ENCODE measurements at places on chromosomes 16 and 17.
A peak's percentile ranks its signal among the peaks of the same experiment; 100 is the strongest.

- no peak for DNase-seq
These were observed 17.2 kb upstream of the CLEC18C start for GRCh38 chr16:70156207-70156978.

DNA sequence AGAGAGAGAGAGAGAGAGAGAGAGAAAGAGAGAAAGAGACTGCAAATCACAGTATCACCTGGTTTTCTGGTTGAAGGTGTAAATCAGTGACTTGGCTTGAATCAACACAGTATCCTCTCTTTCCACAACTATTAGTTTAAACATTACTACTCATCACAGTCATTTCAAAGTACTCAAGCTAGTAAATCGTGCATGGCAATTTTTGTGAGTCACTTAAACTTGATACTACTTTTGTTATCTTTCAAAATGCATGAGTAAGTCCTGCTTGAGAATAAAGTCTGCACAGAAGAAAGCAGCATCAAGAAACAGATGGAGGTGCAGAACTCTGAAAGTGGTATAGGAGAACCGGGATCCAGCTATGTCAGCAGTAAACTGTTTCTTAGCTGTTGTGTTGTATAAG, 535.4 kb downstream of the CDH8 start:
- no peak for DNase-seq

DNA sequence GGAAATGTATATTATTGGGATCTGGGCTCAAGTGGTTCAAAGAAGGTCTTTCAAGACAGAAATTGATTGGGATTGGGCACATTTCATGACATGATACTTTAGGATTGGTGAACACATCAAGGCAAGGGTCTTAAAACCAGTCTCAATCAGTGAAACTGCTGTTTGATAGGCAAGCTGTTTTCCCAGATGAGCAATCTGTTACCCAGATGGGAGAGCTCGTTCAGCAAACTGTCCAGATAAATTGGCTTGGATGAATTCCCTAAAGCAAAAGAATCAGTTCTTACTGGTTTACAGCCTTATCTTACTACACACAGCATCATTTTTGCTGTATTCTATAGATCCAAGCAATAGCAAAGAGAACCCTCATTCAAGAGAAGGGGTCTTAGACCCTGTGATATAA, 31.0 kb upstream of the CNEP1R1 start:
- DNase-seq: no peak

DNA sequence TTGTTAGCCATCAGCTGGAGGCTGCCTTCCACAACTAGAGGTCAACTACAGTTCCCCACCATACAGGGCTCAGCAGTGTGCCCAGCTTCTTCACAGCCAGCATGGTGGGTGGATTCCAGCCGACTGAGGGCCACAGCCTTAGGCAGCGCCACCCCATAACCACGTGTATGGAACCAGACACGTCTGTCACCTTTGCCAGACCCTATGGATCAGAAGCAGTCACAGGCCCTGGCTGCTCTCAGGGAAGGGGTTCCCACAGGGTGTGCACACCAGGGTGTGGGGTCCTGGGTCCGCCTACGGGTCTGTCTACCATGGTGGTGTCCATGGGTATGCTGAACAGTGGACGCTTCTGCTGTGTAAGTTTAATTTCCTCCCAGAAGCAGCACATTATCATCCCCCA, 265.0 kb upstream of the FOXF1 start:
- no peak for DNase-seq

DNA sequence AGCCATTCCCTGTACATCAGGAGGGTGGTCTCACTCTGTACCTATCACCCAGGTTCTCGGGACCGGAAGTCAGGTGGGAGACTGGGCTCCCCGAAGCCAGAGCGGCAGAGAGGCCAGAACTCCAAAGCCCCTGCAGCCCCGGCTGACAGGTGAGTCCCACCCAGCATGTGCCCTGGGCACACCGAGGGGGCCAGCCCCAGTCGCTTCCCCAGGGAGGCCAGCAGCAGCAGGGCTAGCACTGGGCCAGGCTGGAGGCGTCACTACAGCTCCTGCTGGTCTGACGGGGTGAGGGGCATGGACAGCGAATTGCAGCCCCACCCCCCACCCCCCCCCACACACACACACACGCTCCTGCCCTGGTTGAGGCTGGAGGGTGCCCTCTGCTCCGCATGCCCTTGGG, 7.9 kb upstream of the IL17C start:
- DNase-seq: no peak

DNA sequence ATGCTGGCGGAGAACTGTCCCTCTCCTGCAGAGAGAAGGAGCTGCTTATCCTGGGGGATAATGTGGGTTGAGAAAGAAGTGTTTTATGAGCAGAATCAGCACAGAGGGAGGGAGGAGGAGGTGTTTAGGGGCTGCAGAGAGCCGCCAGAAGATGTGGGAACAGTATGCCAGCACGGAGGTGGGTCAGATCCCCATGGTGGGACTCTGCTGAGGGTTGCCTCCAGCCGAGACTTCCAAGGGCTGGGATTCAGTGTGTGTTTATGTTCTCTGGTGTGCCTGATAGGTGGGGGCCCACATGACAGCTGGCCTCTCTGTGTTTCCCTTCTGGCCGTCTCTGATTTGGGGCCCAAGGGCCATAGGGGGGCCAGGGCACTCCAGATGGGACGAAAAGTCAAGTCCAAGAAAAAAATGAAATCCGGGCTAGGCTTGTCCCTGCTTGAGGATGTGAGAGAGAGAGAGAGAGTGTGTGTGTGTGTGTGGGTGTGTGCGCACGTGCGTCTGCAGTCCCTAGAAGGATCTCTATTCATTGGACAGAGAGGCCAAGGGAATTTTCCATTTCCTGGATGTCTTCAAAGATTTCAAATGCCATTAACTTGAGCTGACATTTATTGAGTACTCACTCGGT, 21.6 kb downstream of the PRKCB start:
- DNase-seq: no peak

DNA sequence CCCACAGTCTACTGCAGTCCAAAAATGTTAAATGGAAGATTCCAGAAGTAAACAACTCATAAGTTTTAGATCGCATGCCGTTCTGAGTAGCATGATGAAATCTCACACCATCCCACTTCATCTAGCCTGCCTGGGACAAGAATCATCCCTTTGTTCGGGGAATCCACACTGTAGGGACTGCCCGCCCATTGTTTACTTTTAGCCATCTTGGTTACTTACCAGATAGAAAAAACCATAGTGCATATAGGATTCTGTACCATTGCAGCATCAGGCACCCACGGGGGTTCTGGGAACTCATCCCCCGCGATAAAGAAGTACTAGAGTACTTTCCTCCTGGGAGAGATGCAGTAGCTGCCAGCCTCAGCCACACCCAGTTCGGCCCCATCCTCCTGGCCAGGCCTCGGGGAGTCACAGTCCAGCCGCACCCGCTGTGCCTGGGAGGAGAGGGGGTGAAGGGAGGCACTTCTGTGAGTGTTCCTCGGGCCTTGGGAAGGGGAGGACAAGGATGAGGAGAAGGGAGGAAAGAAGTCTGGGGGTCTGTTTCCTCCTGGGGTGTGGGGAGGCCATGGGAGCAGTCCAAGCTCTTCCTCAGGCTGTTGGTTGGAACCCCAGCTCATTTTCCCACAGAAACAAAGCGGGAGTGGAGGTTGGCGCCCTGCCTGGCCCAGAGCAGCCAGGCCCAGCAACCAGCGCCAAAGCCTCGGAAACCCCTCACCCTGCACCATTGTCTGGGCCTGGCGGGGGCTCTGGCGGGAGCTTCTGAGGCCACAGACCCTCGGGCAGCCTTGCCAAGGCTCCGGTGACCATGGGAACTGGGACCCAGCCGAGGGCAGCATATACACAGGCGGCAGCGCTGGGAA, 8.9 kb downstream of the TRIM47 start:
- DNase-seq: no peak

GRCh38 chr16:58940609-58941008, 206.5 kb upstream of the GOT2 start:
- DNase-seq: no peak

GRCh38 chr17:13520899-13521572, 80.7 kb downstream of the HS3ST3A1 start:
- DNase-seq: no peak

- no peak for DNase-seq
These were observed 39.7 kb downstream of the TBCD start for GRCh38 chr17:82791532-82791931.

GRCh38 chr17:7130621-7131422, 16.2 kb upstream of the ASGR2 start:
- DNase-seq: no peak

- DNase-seq: no peak
These were observed 54.0 kb downstream of the DUSP14 start for GRCh38 chr17:37543637-37544052.

DNA sequence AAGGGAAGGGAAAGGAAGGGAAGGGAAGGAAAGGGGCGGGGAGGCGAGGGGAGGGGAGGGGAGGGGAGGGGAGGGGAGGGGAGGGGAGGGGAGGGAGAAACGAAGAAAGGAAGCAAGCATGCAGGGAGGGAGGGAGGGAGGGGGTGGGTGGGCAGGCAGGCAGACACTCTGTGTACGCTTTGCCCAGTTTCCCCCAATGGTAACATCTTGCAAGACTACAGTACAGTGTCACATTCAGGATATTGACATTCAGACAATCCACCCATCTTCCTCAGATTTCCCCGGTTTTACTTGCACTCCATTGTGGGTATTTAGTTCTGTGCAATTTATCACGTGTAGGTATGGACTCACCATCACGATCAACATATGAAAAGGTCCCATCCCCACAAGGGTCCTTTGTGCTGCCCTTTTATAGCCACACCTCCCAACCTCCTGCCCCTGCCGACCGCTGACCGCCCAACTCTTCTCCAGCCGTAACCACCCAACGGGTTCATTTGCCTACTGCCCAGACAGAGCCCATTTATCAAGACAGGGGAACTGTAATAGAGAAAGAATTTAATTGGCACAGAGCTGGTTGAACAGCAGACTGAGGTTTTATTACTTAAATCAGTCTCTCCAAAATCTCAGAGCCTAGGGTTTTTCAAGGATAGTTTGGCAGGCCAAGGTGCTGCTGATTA, 91.4 kb upstream of the FA2H start:
- no peak for DNase-seq

GRCh38 chr16:67202956-67203493, 4.1 kb downstream of the ELMO3 start:
- DNase-seq: no peak

- no peak for DNase-seq
These were observed 10.6 kb upstream of the SCN4A start for GRCh38 chr17:63983320-63983719.

DNA sequence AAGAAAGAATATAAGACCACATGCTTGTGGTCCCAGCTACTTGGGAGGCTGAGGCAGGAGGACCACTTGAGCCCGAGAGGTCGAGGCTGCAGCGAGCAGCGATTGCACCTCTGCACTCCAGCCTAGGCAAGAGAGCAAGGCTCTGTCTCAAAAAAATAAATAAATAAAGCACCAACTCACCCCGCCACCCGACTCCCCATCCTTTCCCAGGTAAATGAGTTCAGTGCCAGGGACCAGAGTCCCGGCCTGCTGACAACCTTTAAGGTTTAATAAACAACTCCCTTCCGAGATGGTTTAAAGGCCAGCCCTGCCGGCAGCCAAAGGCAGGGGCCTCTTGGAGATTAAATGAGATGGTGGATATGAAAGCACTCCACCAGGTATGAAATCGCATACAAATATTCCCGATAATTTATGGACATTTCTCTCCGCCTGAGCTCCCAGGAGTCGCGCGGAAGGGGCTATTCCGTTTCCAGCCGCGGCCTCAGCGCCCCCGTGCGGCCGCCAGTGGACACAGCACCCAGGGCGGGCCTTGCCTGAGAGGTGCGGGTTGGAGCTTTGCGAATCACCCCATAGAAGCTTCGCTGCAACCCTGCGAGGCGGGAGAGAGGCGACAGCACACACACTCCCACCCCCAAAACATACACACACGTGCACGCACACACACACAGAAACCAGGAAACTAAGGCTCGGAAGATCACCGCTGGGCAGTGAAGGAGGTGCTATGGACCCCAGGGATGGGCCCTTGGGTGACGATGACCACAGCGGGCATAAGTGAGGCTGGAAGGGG, 4.0 kb upstream of the RPL38 start:
- peak; percentile 53 for DNase-seq

DNA sequence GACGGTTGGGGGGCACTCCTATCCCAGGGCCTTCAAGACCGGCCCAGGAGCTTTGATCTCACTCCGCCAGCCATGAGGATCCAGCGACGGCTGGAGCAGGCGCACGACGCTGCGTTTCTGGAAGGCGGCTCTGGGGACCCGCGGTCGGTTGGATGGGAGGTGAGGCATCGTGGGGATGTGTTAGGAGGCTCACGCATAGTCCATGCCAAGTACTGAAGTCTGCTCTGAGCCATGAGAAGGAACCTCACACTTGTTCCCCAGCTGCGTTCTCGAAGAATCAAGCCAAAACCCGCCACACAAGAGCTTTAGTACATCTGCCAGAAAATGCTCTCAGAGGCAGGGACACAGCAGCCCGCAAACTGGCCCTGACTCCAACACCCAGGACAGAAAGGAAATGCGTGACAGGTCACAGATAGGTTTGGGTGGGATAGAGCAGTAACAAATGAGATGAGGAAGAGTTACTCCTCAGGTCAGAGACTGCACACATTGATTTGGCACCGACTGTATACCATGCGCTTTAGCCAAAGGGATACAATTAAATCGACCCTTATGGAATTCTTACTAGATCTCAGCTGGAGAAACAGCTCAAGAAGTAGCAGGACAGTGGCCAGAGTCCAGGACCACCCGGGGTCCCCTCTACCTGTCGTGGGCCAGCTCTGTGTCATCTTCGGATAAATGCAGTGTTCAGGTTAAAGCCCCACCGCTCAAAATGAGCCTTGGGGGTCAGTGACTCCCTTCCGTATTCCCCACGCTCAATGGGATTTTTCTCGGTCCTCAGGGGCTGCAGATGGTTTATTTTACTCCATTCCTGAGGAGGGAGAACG, 6.7 kb upstream of the GSG1L start:
- no peak for DNase-seq

- DNase-seq: no peak
These were observed 72.8 kb downstream of the WWP2 start for GRCh38 chr16:69834807-69835466.

- no peak for DNase-seq
These were observed 72.0 kb upstream of the KSR1 start for GRCh38 chr17:27384261-27384701.

- DNase-seq: no peak
These were observed 111.7 kb downstream of the WWOX start for GRCh38 chr16:78211020-78211599.

GRCh38 chr17:60134396-60135150, 15.2 kb upstream of the CA4 start:
- no peak for DNase-seq

- DNase-seq: peak; percentile 73
These were observed 27.1 kb upstream of the CRYBA1 start for GRCh38 chr17:29219378-29220047.

- no peak for DNase-seq
These were observed 33.6 kb upstream of the KSR1 start for GRCh38 chr17:27422601-27423000.

- DNase-seq: no peak
These were observed 12.0 kb upstream of the ANKFN1 start for GRCh38 chr17:56141046-56141839.

DNA sequence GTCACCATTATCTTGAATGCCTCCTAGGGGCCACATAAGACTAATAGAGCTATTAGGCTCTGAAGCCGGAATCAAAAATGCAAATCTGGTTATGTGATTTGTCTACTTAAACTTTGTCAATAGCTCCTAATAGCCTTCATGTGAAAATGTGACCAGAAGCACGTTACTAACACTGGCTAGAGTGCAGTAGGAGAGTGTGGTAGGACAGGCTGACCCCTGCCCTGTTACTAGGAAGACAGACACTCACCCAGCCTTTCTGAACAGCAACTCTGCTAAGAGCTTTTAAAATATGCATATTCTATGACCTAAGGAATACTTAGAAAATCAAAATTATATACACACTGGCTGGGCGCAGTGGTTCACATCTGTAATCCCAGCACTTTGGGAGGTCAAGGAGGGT, 26.3 kb downstream of the CENPV start:
- no peak for DNase-seq

GRCh38 chr16:57959804-57960203, 11.1 kb downstream of the CNGB1 start:
- DNase-seq: no peak
